Immature natural killer cell (primary cell): ENCODE measurements at places on chromosomes 16 and 17. TPM values are rescaled to one million over a fixed set of nuclear protein-coding genes. Genes with fewer than 3 reads are reported as not detected.

The VAC14 gene
- polyA plus RNA-seq: 19.1 TPM

The SOST gene
- polyA plus RNA-seq: not detected

The HIGD1B gene
- not detected for polyA plus RNA-seq

The DDX28 gene
- 59.4 TPM for polyA plus RNA-seq

The PHLPP2 gene
- 0.30 TPM for polyA plus RNA-seq

The THOC6 gene
- polyA plus RNA-seq: 40.1 TPM

The ITGB4 gene
- polyA plus RNA-seq: not detected

The GINS2 gene
- polyA plus RNA-seq: not detected

The MT4 gene
- not detected for polyA plus RNA-seq

The GP2 gene
- polyA plus RNA-seq: not detected

The KRT39 gene
- polyA plus RNA-seq: not detected

The TBC1D3C gene
- not detected for polyA plus RNA-seq

The DNAAF8 gene
- 0.15 TPM for polyA plus RNA-seq

The UMOD gene
- not detected for polyA plus RNA-seq

The TUBB3 gene
- not detected for polyA plus RNA-seq

The CIITA gene
- 0.25 TPM for polyA plus RNA-seq

The HP gene
- not detected for polyA plus RNA-seq

The BEAN1 gene
- polyA plus RNA-seq: 0.32 TPM

The RTN4RL1 gene
- not detected for polyA plus RNA-seq

The ABCA9 gene
- not detected for polyA plus RNA-seq

The IL17C gene
- polyA plus RNA-seq: 0.64 TPM

The AIPL1 gene
- not detected for polyA plus RNA-seq

The SLFN13 gene
- 11.8 TPM for polyA plus RNA-seq

The SHCBP1 gene
- polyA plus RNA-seq: 1.7 TPM

The GEMIN4 gene
- polyA plus RNA-seq: 11.4 TPM

The TMEM114 gene
- not detected for polyA plus RNA-seq

The SLC16A5 gene
- 1.5 TPM for polyA plus RNA-seq

The TEX14 gene
- polyA plus RNA-seq: not detected

The OR2C1 gene
- polyA plus RNA-seq: not detected

The CCL1 gene
- polyA plus RNA-seq: not detected

The TPPP3 gene
- not detected for polyA plus RNA-seq

The CTRB1 gene
- polyA plus RNA-seq: not detected
